Cortex of kidney (tissue), 1 donor: ENCODE measurements at places on chromosomes 5 and 9.

DNA sequence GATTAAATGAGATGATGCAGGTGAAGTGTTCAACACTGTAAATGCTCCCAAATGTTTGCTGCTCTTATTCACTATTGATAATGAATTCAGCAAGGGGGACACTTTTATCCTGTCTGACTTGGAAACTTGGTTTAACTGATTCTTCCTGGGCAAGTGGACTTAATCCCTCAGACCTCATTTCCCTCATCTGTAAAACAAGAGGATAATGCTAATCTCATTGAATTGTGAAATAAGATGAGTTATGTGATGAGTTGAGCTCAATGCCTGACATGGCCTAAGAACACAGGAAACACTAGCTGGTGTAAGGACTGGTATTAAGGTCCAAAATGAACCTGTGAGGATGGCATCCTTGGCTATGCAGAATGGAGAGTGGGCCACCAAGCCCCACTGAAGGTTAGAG, 23.3 kb downstream of the TNFSF15 start:
- DNase-seq: no peak

- no peak for DNase-seq
Observed at GRCh38 chr5:17329571-17329970, 112.1 kb downstream of the BASP1 start.

- DNase-seq: no peak
Observed at GRCh38 chr5:88691945-88692868, 190.8 kb downstream of the MEF2C start.

DNA sequence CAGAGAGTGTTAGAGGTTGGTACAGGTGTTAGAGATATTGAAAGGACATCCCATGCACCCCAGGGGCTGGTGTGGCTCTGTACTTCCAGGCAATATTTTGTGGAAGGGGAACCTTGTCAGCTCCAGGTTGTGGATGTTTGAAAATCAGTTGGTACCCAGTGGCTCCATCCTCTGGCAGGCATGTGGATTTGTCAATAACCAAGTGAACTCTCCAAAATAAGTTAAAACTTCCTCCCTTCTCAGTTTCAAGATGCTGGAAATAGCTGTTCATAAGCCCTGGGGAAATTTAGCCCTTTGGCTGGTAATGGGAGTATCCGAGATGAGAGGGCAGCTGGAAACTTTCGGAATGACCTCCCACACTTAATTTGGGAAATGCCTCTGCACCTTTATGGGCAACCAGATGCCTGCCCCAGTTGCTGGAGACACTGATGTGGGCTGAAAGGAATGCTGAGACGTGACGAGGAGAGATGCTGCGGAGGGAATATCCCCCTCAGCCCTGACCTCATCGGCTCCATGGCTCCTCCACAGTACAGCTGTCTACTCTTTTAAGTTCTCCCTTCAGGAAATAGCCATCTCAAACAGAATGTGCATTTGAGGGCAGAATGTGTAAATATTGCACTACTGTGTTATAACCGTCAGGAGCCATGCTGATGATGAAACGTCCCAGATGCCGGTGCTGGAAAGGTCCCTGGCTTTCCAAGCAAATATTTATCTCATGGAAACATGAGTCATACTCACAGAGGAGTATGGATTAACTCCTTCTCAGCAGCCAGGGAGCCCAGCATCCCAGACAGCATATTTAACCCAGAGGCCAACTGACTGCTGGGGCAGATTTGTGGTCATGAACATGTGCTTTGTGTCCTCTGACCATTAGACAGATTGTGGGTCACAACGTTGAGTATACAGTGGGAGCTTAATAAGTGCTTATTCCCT, 29.5 kb downstream of the TGFBI start:
- DNase-seq: no peak

GRCh38 chr5:10701567-10702039, 59.4 kb downstream of the DAP start:
- no peak for DNase-seq

- DNase-seq: no peak
Observed at GRCh38 chr5:139710319-139711066, 62.3 kb downstream of the CXXC5 start.

GRCh38 chr5:145681686-145682085, 153.5 kb downstream of the PRELID2 start:
- DNase-seq: no peak
